T-cell (primary cell): ENCODE measurements at places on chromosomes 5 and 9. TPM values are rescaled to one million over a fixed set of nuclear protein-coding genes. Genes with fewer than 3 reads are reported as not detected.

DNA sequence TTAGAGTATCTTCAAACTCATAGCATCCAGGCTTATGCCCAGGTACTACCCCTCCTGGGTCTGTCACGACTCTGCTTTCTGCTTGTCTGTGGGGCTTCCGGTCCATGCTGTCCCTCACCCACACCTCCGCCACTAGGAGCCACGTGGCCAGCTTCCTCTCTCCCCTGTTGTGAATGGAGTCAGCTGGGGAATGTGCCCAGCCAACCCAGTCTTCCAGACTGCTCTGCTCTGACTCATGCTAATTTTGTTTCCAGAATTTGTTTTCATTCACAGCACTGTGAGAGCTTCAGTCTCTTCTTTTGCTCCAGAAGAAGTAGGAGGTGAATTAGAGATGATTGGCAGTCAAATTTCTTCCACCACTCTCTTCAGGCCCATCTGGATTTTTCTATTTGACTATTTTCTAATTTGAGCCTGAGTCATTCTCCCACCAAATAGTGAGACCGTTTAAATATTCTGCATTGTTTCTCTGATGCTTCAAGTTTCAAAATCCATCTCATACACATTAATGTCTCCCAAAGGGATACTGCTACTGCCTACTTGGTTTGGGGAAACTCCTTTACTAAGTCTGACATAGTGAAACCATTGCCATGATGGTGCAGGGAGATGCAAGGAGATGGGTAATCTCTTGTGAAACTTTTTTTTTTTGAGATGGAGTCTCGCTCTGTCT lies 424.1 kb upstream of the KIF2A start:
- H3K27me3 ChIP-seq: peaks cover 3% of the 10 kb centered on the region
- H3K4me3 ChIP-seq: no peak overlapping the region
- no peak overlapping the region for H3K27ac ChIP-seq
- no peaks in the 10 kb centered on the region for H3K36me3 ChIP-seq
- DNase-seq: no peak
- H3K4me1 ChIP-seq: no peaks in the 10 kb centered on the region

DNA sequence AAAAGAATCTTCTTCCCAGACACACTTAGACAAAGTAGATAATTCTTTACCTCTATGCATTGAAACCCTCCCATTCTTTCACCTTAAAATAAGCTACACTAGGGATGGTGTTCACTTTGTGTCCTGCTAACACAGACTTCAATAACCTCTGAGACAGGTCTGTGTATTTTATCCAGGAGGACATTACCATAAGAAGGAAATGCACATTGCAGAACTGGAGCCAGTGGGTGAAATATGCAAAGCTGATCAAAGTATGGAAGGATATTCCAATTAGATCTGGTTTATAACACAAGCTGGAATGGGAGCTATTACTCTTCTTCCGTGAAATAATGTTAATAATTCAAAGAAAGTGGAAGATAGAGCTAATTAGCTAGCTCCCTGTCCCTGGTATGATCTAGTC lies 204.1 kb downstream of the BRINP1 start:
- no peaks in the 10 kb centered on the region for H3K36me3 ChIP-seq
- H3K27me3 ChIP-seq: no peaks in the 10 kb centered on the region
- H3K4me3 ChIP-seq: no peak overlapping the region
- no peaks in the 10 kb centered on the region for H3K4me1 ChIP-seq
- DNase-seq: no peak

DNA sequence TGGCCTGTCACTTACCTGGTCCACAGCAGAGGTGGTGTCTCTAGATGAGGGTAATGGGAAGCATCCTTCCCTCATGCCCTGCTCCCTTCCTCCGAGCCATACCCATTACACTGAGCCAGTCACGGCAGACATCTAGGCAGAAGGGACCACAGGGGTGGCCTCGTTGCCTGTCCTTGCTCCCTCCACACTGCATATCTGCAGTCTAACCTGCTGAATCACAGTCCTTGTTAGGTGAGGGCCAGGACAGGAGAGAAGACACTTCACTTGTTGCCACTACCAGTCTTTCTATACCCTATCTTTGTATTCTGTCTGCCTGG lies 18.4 kb upstream of the SPINK4 start:
- no peak for DNase-seq
- H3K36me3 ChIP-seq: no peaks in the 10 kb centered on the region
- H3K4me1 ChIP-seq: peaks cover 16% of the 10 kb centered on the region
- H3K27ac ChIP-seq: no peak overlapping the region

DNA sequence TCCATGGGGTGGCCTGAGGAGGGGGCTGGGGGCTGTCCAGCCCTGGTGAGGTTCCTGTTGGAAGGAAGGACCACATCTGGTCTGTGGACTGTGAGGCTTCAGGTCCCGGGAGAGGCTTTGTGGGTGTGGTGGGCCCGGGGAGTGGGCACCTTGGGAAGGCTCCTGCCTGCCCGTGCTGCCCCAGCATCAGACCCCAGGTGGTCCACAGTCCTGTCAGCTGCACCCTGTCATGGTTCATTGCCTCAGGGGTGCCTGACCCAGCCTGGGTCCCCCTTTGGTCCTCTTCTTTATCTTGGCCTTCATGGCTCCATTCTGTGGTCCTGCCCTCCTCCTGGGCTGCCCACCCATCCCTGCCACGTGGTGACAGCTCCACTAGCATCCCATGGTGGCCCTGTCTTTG lies 36.7 kb downstream of the WNK2 start:
- H3K4me1 ChIP-seq: no peaks in the 10 kb centered on the region
- no peak overlapping the region for H3K27ac ChIP-seq
- no peak overlapping the region for H3K4me3 ChIP-seq
- H3K36me3 ChIP-seq: no peaks in the 10 kb centered on the region
- H3K27me3 ChIP-seq: no peaks in the 10 kb centered on the region
- no peak for DNase-seq

- H3K36me3 ChIP-seq: no peaks in the 10 kb centered on the region
- H3K27me3 ChIP-seq: no peaks in the 10 kb centered on the region
- no peak for DNase-seq
- no peaks in the 10 kb centered on the region for H3K4me1 ChIP-seq
Observed at GRCh38 chr9:111744363-111744762, 50.4 kb downstream of the SHOC1 start.

The ZNF484 gene
- total RNA-seq: 16.4 TPM
